ENCODE measurements at places on chromosomes 4 and X.

DNA sequence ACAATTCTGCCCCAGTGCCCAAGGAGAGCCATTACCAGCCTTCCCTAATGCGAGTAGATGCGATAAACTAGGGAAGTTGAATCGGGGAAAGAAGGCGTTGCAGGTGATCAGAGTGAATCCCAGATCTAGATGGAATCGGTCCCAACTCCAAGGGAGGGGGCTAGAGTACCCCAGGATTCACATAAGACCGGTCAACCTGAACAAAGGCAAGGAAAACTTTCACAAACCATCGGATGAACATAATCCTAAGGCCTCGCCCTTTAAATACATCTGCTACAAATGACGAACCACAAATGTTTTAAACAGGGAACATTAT is 11.2 kb upstream of the ZCCHC13 start:
- no peak for DNase-seq

- DNase-seq: no peak
Observed at GRCh38 chr4:149964001-149964796, 114.0 kb upstream of the DCLK2 start.

GRCh38 chr4:139142980-139143379 is 34.0 kb downstream of the ELF2 start:
- DNase-seq: no peak

DNA sequence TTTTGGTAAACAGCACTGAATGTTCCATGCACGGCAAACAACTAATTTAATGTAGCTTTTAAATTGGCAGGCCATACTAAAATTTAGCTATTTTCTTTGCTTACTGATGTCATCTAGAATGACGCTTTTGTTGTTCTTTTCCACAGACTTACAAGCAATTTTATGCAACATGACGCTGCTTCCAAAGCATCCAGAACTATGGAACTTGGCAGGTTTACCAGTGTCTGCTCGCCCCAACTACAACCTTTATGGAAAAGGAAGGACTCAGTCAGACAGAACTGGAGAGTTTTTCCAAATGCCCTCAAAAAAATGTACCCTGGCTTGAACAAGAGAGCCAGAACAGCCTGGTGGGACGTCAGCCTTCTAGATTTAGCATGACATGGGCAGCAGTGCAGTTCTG is 58.7 kb downstream of the ANOS1 start:
- DNase-seq: no peak

- no peak for DNase-seq
Observed at GRCh38 chr4:125693228-125693627, 378.5 kb downstream of the FAT4 start.
